ENCODE measurements at places on chromosomes 7 and 10.

DNA sequence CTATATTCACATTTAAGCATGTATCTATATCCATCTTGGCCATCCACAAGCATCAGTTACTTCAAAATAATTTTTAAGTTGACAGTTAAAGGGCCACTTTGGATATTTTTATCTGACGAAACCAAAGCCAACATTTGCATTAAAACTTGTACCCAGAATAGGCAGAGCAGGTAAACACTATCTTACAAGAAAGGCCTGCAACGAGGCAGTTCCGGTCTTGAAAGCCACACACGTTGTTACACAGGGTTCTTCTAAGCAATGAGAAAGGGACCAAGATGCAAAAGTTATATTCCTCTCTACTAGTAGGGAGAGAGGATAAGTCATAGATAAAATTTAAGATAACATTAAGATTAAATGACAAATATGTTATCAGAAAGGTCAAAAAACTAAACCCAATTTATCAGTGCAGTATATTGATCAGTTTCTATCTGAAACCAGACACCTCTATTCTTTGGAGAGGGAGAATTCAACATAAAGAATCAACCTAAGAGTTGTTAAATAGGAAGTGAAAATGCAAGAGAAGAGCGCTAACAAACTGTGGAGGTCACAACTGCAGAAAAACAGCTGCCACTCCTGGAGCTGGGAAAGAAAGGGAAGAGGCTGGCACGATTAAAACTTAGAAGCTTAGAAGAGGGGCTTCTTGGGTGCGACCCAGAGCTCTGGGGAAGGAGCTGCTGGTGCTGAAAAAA, 701.3 kb downstream of the TNS3 start:
- no peak for DNase-seq

DNA sequence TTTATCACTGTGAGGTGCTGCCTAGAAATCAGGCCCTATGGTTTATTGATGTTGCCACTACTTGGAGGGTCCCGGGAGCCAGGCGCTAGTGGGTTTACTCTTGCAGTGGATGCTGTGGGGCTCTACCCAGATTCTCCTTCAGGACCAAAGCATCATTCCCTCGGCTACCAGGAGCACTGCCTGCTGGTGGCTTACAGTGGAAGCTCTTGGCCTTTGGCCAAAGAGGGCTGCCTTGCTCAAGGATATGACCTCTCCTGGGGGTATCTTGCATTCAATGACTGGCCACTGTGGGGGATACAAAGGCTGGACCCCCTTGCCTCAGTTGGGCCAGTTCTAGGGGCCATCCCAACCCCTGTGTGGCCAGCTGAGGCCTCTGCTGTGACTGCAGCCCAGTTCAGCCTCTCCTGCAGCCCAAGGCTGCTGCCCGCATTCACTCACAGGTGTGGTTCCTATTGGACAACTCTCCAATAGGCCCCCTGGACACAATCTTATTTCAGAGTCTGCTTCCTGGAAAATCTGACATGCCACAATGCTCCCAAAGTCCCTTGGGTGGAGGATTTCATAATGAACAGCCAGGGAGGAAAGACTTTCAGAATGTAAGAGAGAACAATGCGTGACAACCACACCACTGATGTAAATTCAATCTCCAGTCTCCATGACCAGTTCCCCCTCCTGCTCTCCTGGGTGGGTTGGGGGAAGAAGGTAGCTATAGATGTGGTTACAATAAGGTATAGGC, 196.3 kb downstream of the SNX10 start:
- no peak for DNase-seq

DNA sequence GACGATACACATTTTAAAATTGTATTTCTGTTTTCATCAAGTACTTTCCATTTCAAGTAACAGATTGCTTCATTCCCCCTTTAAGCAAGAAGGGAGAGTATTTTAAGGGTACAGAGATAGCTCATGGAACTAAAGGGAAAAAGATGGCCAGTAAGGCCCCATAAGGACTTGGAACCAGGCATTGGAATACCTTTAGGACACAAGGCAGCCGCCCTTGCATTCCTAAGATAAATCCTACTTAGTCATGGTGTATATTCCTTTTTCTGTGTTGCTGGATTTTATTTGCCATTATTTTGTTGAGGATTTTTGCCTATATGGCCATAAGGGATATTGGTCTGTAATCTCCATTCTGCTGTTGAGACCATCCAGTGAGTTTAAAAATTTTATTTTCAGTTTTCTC, 49.2 kb downstream of the BTRC start:
- no peak for DNase-seq

DNA sequence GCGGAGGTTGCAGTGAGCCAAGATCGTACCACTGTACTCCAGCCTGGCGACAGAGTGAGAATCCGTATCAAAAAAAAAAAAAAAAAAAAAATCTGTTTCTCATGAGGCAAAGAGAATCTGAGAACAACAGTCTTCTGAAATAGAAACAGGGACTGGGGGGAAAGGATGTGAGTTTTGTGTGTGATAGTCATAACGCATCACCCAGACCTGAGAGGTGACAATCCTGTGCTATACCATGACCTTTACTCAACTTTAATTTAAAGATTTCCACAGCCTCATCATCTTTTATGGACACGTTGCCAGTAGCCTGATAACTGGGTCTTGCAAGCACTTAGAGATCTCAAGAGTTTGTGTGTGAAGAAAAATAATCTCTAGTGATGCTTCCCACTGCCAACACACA, 2.3 kb downstream of the ATXN7L1 start:
- no peak for DNase-seq

DNA sequence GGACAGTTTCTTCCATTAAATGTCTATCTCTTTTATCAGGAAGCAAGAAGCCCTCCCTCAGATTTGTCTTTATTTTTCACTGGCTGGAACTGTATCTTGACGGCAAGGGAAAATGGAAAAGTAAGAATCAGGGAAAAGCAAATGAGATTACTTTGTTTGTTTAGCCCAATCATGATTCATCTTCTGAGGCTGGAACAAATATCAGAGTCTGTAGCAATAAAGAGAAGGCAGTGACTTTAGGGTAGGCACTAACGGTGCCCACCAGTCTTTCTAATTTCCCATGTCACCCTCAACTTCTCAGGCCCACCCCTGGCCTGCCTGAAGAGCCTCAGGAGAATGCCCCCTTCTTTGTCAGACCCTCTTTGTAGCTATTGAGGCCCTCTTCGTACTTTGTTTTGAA, 36.3 kb upstream of the GOLGA7B start:
- no peak for DNase-seq

GRCh38 chr10:111705021-111705420, 478.5 kb downstream of the GPAM start:
- peak; percentile 75 for DNase-seq

DNA sequence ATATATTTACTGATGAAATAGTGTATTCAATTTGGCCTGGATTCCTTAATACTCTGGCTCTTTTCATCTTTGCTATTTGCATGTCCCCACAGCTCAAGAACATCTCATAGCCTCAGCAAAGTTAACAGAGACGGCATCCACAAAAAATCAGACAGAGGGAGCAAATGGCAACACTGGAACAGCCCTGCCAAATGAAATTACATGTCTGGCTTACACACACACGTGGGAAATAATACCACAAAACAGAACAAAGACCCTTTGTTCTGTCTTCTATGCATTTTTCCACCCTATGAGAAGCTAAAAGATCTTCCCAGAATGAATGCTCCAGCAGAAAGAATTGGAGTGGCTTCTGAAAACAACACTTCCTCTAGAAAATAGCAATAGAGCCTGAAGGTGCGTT, 139.5 kb downstream of the ALOX5 start:
- no peak for DNase-seq

- no peak for DNase-seq
These were observed 1.6 kb downstream of the BICC1 start for GRCh38 chr10:58514111-58514770.

GRCh38 chr10:29709484-29710002, 74.8 kb upstream of the SVIL start:
- DNase-seq, result no peak

GRCh38 chr10:75072727-75073126, 38.7 kb upstream of the SAMD8 start:
- DNase-seq, result no peak

DNA sequence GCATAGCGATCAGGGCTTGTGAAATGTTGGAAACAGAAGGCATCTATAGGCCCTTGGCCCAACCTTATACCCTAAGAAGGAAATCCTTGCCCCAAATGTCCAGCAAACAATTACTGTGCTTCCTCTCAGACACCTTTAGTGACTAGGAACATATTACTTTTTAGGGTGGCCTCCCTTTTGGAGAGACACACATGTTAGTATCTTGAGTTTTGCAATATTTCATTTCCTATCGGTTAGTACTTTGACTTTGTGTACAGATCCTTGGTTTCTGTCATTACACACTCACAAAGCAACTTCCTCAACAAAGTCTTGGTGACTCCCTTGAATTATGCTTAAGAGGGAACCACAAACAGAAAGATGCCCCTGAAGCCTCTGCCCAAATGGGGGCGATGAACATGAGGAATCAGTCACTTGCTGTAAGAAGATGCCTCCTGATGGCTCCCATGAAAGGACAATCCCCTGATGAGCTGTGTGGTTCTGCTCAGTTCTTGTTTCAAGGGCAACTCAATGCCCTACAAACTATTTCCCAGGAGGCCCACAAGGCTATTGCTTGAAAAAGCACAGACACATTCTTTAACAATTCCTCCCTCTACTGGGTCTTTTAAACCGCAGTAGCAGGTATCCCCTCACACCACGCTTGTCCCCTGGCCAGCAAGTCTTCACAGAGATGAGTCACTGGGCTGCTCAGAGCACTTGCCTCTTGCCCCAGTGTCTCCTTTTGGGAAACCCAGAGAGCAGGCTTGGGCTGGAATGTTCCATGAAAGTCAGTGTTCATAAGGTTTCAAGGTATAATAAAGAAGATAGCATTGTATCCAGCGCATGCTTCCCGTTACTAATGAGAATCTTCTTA, 196.2 kb downstream of the FANK1 start:
- DNase-seq, result peak; percentile 62

- DNase-seq, result no peak
These were observed 94.5 kb downstream of the RGS10 start for GRCh38 chr10:119447823-119448546.

GRCh38 chr10:29588629-29589421, 45.9 kb downstream of the SVIL start:
- DNase-seq, result peak; percentile 55

- peak; percentile 76 for DNase-seq
These were observed 55.3 kb downstream of the KIF5B start for GRCh38 chr10:32000937-32001336.

- DNase-seq, result no peak
These were observed 93.1 kb upstream of the IFRD1 start for GRCh38 chr7:112357136-112357535.

GRCh38 chr10:73097305-73097670, 622 bp upstream of the P4HA1 start:
- DNase-seq, result no peak

GRCh38 chr7:52257890-52258289, 777.5 kb upstream of the POM121L12 start:
- DNase-seq, result no peak

DNA sequence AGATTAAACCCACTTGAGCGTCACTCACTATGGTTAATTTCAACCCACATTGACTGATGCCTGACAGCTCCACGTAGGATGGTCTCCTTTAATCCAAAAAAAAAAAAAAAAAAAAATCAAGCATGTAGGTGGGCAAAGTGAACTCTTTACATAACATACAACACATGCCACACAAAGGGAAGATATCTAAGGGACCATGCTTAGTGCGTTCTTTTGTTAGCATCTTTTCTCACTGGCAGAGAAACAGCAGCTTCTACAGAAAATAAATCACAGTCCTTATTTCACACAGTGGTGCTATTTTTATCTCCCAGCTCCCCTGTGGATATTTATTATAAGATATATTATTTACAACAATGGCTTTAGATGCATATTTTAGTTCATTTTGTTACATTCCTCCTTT, 652.0 kb upstream of the CELF2 start:
- DNase-seq, result no peak

DNA sequence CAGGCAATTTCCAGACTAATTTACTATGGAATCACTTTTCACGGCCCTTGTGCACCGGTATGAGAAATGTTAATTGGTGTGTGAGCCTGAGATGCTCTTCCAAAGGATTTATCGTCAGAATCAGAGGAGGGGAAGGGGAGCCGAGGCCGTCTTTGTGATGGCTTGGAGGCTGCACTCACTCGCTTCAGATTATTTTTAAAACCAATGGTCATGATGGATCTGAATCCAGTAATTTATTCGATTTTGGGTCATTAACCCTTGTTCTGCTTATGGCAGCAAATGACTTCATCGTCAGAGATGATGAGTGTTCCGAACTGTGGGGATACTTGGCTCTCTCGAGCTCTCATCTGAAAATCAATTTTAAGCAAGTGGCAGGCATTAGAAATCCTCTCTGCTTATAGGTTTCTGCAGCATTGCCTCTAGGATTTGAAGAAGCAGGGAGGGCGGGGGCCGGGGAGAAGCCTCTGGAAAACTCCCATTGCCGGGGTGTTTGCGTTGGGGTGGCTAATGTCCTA, 576.3 kb downstream of the LRMDA start:
- no peak for DNase-seq

DNA sequence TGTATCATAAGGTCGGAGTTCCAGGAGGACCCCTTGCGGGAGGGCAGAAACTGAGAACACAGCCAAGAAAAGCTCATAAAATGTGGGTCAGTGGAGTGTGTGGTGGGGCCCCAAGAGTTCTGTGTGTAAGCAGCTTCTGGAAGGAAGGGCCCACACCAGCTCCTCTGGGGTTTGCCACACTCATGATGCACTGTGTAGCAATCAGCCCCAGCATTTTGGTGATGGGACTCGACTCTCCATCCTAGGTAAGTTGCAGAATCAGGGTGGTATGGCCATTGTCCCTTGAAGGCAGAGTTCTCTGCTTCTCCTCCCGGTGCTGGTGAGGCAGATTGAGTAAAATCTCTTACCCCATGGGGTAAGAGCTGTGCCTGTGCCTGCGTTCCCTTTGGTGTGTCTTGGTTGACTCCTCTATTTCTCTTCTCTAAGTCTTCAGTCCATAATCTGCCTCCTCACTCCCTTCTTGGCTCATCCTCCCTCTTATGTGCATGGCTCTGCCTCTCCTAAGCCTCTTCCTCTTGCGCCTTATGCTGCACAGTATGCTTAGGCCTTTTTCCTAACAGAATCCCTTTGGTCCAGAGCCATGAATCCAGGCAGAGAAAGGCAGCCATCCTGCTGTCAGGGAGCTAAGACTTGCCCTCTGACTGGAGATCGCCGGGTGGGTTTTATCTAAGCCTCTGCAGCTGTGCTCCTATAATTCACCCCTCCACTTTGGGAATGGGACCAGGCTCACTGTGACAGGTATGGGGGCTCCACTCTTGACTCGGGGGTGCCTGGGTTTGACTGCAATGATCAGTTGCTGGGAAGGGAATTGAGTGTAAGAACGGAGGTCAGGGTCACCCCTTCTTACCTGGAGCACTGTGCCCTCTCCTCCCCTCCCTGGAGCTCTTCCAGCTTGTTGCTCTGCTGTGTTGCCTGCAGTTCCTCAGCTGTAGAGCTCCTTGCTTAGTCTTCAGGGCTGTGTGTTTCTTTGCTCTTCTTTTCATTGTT, 17.8 kb downstream of the PRSS2 start:
- DNase-seq, result no peak

All from fibroblast of skin of scalp (primary cell).